H7 (cell line): ENCODE measurements at places on chromosomes 3 and 15. TPM values are rescaled to one million over a fixed set of nuclear protein-coding genes. Genes with fewer than 3 reads are reported as not detected.

Gene CSTA
- total RNA-seq = not detected in 2 replicates

Gene GOLGA8S
- not detected in 2 replicates for total RNA-seq

Gene DLL4
- total RNA-seq = 0.26 TPM in 1 of 2 replicates, not detected in the other

Gene MBD4
- total RNA-seq = 25.1 and 37.4 TPM in 2 replicates

Gene CLDND1
- 55.2 and 58.1 TPM in 2 replicates for total RNA-seq

Gene GHSR
- total RNA-seq = not detected in 2 replicates

Gene RETNLB
- not detected in 2 replicates for total RNA-seq
